Kidney (tissue), 22 donors: ENCODE measurements at places on chromosomes 3 and 15.

DNA sequence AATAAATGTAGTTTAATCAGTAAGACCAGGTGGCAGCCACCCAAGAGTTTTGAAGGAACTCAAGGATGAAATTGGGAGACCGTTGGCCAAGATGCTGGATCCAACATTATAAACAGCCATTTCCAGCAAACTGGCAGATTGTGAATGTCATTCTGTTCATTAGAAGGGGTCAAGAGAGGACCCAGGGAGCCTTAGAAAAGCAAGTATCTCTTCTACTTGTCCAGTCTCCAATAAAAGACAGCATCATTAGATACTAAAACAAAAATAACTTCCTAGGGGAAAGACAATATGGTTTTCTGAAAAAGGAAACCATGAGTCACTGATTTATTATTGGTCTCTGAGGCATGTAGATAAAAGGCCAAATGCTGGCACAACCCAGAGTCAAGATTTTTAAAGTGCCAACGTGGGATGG lies 67.9 kb downstream of the GADL1 start:
- H3K27me3 ChIP-seq, result no peaks in the 10 kb centered on the region
- DNase-seq, result no peak
- no peak overlapping the region for H3K4me3 ChIP-seq
- H3K36me3 ChIP-seq, result no peaks in the 10 kb centered on the region
- no peak overlapping the region for H3K27ac ChIP-seq
- no peaks in the 10 kb centered on the region for H3K4me1 ChIP-seq

DNA sequence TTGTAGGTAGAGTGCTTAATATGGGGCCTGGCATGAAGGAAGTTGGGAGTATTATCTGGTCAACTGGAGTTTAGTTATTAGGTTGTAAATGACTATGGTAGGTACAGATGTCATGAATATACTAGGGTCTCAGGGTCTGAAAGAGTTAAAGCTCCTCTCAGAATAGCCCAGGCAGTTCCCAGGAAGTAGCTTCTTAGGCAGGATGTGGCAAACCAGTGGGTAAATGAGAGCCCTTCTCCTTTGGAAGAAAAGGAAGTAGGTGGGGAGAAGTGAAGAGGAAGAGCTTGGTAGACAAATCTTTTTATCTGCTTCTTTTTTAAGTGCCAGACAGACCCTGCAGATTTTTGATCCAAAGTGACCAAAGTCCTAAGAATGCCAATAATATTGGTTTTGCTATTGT lies 24.5 kb downstream of the MAP2K1 start:
- no peaks in the 10 kb centered on the region for H3K4me1 ChIP-seq
- DNase-seq, result no peak
- H3K36me3 ChIP-seq, result no peaks in the 10 kb centered on the region
- H3K27ac ChIP-seq, result no peak overlapping the region
- H3K27me3 ChIP-seq, result no peaks in the 10 kb centered on the region

- H3K4me3 ChIP-seq, result no peak overlapping the region
- DNase-seq, result no peak
- no peaks in the 10 kb centered on the region for H3K36me3 ChIP-seq
These were observed 23.3 kb downstream of the RUBCN start for GRCh38 chr3:197713477-197713822.

- no peaks in the 10 kb centered on the region for H3K4me1 ChIP-seq
- DNase-seq, result no peak
- H3K36me3 ChIP-seq, result no peaks in the 10 kb centered on the region
- no peak overlapping the region for H3K27ac ChIP-seq
- no peaks in the 10 kb centered on the region for H3K27me3 ChIP-seq
These were observed 9.2 kb upstream of the WDR49 start for GRCh38 chr3:167662919-167663400.

- no peaks in the 10 kb centered on the region for H3K27me3 ChIP-seq
- H3K4me1 ChIP-seq, result no peaks in the 10 kb centered on the region
- H3K4me3 ChIP-seq, result peak overlapping the region; percentile 72
- no peaks in the 10 kb centered on the region for H3K36me3 ChIP-seq
These were observed 614 bp downstream of the CHCHD6 start for GRCh38 chr3:126704494-126705214.

DNA sequence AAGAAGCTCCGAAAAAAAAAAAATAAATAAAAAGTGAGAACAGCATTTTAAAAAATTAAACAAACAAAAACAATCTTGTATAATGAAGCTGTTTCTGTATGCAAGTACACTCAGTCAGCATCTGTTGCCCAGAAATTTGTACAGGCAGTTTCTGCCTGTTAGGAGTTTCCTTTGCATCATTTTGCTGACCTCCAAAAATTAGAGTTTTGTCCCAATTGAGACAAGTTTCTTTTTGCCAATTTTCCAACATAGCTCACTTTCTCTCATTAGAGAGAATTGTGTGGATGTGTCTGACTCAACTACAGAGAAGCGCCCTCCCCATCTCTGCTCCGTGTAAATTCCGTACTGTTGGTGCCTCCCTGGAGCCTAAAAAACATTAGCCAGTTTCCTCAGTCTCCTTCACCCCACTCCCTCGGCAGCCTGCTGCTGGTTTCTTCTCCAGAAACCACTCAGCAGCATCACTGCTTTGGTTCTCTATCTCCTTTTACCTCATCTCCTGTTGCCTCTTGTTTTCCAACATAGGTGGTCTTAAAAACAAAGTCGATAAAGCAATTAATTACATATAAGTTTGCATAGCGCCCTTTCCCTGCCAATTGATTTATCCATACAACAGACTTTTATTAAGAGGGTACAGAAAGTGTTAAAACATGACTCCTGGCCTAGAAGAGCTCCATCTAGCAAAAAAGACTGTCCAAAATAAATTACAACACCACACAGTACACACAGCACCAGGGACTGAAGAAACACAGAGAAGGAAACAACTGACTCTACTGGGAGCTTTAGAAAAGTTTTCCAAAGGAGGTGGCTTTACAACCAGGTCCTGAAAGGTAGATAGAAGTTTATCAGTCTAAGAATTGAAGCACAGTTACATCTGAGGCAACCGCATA lies 286.7 kb downstream of the SHOX2 start:
- no peaks in the 10 kb centered on the region for H3K36me3 ChIP-seq
- no peak overlapping the region for H3K27ac ChIP-seq
- no peaks in the 10 kb centered on the region for H3K27me3 ChIP-seq
- no peak for DNase-seq
